ENCODE measurements at places on chromosomes 3 and 15.

DNA sequence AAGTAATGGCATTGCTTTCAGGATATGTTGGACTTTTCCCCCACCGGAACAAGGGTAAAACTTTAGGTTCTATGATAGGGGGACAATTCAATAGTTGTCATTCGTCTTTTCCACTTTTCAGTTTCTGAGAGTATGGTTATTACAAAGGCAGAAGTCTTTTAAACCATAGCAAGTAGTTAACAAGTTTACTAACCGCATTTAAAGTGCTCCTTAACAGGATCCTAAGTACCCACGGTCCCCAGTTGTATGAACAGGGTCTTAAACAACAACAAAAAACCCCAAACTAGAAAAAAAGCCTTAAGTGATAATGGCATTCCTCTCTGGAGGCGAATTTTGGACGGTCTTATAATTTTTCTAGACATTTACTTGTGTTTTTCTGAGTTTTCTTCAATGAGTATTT, 831 bp downstream of the IFT57 start:
- DNase-seq: no peak

DNA sequence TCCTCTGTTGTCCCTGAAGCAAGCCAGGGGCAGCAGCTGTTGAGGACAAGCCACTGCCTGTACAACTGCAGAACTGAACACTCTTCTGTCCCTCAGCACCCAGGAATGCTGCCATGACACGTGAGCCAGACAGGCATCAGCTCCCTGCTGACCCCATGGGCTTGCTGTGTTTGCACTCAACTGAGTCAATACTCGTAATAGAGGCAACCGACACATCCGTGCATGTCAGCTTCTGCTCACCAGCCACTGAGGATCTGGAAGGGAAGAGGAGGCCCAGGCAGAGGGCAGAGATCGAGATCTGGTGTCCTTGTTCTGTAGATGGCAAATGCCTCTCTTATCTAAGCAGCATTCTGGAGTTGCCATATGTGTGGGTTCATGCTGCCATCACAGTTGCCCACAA, 54.3 kb upstream of the SEC61A1 start:
- DNase-seq: no peak

GRCh38 chr3:114179575-114179974, 723 bp upstream of the DRD3 start:
- DNase-seq: no peak

- DNase-seq: no peak
Observed at GRCh38 chr3:105144837-105145236, 221.9 kb upstream of the ALCAM start.

GRCh38 chr3:52436500-52437149, 8.3 kb downstream of the SEMA3G start:
- DNase-seq: no peak

Data from activated T-cell treated with anti-CD3 and anti-CD28 coated beads for 4 hours (primary cell).